Stimulated activated CD4-positive, alpha-beta T cell treated with anti-CD3 and anti-CD28 coated beads, Interleukin-15, amount 100 ng/mL, for 1 hour (primary cell): ENCODE measurements at places on chromosomes 7 and 10.

- DNase-seq: no peak
These were observed 29.8 kb downstream of the ITPRIP start for GRCh38 chr10:104308439-104308903.

DNA sequence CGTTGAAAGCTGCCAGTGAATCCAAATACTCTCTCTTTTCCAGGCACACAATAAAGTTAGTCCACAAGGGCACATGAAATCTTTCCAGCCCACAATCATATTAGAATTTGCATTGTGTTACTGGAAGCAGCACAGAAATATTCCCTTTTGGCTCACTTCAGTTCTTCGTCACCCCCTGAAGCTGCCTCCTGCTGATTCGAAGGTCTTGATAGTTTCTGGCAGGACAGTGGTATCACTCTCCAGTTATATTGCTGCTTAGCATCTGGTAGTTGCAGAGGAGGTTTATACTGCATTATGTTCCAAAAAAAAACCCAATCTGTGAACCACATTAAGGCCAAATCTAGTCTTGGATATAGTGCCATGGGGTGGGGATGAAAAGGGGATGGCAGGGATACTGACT is 253.2 kb downstream of the BICC1 start:
- no peak for DNase-seq

GRCh38 chr7:69395061-69395714 is 203.1 kb upstream of the AUTS2 start:
- no peak for DNase-seq

DNA sequence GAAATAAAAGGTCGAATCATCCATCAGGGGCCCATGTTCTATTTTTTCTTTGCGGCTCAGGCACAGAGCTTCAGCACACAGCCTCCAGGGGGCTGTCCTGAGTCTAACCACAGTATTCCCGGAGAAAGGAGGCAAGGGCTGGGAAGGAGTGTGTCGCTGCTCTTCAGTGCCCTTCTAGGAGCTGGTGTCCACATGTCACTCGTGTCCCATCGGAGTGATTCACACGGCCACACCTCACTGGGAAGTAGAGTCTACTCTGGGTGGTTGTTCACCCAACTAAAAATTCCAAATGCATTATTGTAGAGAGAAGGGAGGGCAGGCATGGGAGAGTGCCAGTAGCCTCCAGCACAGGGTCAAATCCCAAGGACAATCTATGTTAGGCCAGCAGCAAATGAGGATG is 114.8 kb upstream of the LANCL2 start:
- DNase-seq: no peak

DNA sequence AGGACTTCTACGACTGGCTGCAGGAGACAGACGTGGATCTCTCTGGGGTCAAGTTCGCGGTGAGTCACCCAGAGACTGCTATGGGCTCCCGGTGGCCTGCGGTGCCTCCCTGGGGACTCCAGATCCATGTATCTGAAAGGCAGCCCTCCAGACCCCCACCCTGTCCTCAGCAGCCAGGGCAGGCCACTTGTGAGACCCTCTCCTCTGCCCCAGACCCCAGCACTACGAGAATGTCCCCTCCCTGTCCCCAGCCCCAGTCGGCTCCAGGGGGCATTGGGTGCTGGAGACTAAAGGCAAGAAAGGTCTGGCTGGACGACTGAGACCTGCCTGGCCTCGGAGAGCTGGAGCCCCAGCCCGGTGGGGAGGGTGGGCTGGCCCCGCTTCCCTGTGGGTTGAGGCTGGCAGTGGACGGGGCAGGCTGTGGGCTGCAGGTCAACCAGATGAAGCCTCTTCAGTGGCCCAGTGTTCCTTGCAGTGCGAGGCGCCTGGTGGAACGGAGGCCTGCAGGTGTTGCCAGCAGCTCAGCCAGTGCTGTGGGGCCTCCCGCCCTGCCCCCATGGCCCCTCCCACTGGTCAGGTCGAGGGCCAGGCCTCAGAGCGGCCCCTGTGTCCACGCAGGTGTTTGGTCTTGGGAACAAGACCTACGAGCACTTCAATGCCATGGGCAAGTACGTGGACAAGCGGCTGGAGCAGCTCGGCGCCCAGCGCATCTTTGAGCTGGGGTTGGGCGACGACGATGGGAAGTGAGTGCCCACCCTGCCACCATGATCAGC is 13.8 kb downstream of the TMEM120A start:
- no peak for DNase-seq

DNA sequence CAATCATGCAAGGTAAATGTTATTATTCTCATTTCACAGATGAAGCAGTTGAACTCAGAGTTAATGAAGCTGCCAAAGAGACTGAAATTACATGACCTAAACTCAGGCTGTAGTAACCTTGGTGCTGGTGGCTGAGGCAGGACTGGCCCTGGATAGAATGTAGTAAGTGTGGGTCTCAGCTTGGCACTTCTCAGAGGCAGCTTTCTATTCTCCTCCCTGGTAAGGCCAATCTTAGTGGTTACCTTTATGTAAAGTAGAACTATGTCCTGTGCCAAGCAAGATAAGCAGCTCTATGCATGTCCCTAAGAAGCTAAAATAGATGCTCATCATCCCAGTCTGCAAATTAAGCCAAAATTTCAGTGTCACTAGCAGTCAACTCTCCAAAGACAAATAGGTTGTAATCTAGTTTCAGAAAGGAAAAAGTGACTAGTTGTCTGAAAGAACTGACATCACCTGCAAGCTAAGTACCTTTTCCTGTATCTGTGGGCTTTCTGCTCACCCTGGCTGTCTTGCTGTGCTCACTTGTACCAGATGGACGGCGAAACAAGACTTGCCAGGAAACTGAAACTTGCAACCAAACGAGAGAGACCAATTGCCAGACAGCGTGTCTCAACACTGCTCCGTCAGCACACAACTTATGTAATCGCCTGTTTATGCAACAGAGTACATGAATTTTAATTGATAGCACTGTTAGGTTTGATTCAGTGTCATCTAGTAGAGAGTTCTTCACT is 43.7 kb downstream of the CH25H start:
- DNase-seq: peak; percentile 2

DNA sequence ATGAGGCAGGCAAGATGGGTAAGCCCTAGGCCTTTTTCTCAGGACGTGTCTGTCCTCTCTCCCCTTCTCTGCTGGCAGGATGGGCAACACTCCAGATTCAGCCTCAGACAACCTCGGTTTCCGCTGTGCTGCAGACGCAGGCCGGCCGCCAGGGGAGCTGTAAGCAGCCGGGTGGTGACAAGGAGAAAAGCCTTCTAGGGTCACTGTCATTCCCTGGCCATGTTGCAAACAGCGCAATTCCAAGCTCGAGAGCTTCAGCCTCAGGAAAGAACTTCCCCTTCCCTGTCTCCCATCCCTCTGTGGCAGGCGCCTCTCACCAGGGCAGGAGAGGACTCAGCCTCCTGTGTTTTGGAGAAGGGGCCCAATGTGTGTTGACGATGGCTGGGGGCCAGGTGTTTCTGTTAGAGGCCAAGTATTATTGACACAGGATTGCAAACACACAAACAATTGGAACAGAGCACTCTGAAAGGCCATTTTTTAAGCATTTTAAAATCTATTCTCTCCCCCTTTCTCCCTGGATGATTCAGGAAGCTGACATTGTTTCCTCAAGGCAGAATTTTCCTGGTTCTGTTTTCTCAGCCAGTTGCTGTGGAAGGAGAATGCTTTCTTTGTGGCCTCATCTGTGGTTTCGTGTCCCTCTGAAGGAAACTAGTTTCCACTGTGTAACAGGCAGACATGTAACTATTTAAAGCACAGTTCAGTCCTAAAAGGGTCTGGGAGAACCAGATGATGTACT is 13.1 kb downstream of the PHKG1 start:
- DNase-seq: no peak

DNA sequence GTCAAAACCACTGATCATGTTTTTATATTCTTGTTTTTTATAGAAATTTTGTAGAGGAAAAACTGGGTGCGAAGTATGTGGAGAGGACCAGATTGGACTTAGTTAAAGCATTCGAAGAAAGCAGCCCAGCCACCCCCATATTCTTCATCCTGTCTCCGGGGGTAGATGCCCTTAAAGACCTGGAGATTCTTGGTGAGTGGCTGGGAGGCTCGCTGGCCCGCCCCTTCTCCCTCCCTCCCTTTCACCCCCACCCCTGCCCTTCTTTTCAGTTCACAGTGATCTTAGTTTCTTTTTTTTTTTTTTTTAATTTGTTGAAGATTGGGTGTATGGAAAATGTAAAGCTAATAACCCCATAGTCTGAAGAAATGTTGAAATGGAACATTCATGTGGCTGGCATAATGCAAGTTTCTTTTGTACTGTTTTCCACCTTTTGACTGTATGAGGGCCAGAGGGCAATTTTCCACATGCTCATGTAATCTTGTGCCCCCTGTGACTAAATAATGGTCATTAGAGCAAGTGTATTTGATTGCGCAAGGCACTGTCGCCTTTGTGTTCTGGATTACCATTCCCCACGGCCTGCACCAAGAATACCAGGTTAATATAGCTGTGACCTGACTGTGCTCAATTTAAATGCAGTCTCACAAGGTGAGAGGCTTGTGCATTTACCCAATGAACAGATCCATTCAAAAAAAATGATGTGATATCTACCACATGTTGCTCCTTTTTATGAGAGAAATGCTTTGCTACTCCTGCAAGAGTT is 77.7 kb downstream of the CDCA7L start:
- no peak for DNase-seq

DNA sequence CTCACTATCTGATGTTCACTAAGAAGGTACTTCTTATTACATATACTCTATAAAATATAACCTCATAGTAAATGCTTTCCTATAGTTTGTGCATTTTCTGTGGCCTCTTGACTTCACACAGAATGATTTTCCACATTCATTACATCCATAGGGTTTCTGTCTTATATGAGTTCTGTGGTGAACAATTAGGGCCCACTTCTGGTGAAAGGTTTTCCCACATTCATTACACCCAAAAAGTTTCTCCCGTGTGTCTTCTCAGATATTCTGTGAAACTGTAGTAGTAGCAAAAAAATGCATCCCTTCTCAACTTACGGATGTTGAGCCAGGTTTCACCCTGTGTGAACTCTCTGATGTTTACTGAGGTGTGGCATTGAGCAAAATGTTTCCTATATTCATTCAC is 119.3 kb downstream of the ZNF33B start:
- DNase-seq: no peak
